SK-N-SH (cell line): ENCODE measurements at places on chromosomes 1 and 21.

- DNase-seq = no peak
These were observed 114.8 kb downstream of the DNAH14 start for GRCh38 chr1:225044258-225044657.

GRCh38 chr21:38486706-38487105 is 11.6 kb downstream of the ERG start:
- DNase-seq = no peak

GRCh38 chr1:98458511-98459485 is 202.7 kb upstream of the SNX7 start:
- DNase-seq = no peak

DNA sequence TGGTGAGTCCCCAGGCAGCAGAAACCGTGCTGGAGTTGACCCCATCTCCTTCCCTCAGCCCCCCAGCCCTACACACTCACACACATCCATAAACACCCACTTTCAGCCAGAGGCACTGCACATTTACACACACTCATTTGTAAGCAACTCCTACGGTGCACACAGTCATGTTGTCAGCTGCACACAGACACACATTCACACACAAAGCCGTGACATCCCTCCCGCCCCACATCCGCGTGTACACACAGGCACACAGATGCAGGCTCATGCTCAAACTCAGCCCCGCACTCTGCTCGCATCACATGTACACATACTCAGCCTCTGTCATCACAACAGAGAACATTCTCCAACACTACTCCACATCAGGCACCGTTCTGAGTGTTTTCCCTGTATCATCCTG is 47.6 kb downstream of the LACTBL1 start:
- no peak for DNase-seq

GRCh38 chr1:164861632-164862031 is 302.6 kb downstream of the PBX1 start:
- no peak for DNase-seq

- DNase-seq = peak; percentile 42
These were observed 42.5 kb downstream of the CNST start for GRCh38 chr1:246608616-246609376.

DNA sequence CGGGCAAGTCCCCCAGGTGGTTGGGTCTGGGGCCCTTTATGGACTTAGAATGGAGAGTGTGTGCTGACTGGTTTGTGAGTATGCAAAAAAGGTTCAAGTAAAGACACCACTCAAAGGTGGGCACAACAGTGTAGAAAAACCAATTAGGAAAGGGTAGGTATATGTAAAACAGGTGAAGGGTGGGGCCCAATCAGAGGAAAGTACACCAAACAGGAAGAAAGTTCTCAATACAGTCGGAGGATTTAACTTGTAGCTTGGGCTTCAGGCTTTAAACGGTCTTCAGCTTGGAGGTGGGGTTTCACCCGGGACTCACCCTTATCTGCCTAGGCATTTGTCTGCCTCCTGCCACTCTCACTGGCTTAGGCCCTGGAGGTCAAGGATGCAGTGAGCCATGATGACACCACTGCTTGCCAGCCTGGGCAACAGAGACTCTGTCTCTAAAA is 6.8 kb upstream of the PUM1 start:
- DNase-seq = no peak

DNA sequence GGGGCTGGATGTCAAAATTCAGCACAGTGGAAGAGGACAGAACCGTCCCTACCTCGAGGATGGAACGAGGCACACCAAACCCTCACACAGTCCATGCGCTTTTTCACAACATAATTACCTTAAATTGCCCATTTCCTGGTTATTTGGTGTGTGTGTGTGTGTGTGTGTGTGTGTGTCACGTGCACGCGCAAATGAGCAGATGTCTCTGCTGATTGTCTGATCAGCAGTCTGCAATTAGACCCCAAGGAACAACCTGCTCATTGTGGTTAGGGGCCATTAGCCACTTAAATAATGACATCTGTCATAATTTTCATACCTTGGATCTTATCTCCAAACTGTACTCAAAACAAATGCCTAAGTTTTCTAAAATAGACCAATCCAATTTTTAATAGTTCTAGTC is 23.2 kb downstream of the AVPR1B start:
- DNase-seq = no peak

- DNase-seq = no peak
These were observed 4.3 kb upstream of the CELA2A start for GRCh38 chr1:15452216-15452615.

DNA sequence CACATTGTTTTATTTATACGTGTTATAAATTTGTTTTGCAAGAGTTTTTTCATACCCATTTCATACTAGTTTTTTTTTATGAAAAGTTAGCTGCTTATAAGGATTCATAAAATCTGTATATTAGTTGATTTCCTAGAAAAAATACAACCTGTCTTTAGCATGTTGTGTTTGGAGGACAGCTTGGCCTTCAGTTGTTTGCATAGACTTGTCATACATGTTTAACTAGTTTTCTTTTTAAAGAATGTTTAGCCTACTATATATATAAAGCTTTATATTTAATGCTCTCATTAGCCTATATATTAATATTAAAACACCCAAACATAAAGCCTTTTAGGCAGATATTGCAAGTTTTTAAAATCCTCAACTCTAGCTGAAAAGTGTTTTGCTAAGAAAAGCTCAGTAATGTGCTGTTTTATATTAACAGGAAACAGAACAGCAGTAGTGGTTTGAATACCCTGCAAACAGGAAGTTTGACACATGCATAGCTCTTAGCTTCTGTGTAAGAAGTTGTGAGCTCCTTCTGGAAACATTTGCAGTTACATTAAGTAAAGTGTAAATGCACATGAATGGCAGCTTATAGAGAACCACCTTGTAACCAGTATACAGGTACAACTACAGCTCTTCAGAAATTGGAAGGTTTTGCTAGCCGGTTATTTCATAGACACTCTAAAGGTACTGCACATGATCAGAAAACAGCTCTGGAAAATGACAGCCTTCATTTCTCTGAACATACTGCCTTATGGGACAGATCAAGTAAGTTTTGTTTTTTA is at the start of gene PRKACB:
PRKACB (plus strand) TSS at position 476 of the 770 bp plus-strand sequence; CDS start at position 567, 91 bp downstream.
- DNase-seq = no peak

DNA sequence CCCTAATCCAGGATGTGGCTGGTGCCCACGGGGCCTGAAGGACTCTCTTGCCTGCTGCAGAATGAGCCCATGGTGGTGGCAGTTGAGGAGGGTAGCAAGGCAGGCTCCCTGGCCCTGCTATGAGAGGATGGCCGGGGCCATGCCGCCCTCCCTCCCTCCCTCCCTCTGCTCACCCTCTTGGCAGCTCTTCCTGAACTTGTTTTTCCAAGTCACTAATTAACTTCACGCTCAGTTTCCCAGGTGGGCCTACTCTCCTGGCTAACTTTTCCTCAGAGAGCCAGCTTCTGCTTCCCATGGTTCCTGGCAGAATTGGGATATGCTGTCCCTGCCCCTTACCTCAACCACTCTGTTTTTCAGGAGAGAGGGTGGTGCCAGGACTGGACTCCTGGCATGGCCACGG is 10.2 kb downstream of the KCNC4 start:
- no peak for DNase-seq

GRCh38 chr21:43851593-43851992 is 13.4 kb upstream of the AGPAT3 start:
- DNase-seq = no peak

- DNase-seq = no peak
These were observed 56.6 kb downstream of the MAB21L3 start for GRCh38 chr1:116167625-116168276.

DNA sequence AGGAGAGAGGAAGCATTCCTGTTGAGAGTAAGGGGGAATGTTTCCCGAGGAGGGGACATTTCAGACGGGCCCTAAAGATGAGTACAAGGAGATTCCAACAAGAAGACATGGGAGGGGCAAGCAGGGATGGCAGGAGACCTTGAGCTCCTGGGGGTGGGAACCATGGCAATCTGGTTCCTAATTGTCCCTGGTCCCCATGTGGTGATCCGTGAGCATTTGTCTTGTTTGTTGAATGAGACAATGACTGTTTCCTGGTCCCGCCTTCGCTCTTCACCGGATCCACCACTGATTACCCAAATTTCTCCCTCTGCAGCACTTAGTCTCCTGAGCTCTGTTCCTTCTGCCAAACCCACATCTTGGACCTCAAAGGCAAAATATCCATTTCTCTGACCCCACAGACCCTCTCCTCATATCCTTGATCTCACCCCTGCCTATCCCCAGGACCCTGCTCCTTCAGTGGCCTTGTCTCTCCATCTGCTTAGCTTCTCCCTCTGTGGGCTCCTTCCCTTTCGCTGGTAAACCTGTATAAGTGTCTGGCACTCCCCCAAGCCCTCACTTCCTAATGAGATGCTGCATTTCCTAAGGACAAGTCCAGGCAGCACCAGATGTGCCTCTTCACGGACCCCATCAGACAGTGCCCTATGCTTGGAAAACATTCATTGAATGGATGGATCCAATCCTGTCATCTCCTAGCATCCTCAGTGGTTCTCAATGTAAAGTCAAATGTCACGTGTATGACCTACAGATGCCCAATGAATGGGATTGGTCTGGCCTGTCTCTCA is 8.3 kb upstream of the CSF1 start:
- no peak for DNase-seq

GRCh38 chr1:229058729-229059128 is 212.2 kb upstream of the RAB4A start:
- DNase-seq = peak; percentile 81

DNA sequence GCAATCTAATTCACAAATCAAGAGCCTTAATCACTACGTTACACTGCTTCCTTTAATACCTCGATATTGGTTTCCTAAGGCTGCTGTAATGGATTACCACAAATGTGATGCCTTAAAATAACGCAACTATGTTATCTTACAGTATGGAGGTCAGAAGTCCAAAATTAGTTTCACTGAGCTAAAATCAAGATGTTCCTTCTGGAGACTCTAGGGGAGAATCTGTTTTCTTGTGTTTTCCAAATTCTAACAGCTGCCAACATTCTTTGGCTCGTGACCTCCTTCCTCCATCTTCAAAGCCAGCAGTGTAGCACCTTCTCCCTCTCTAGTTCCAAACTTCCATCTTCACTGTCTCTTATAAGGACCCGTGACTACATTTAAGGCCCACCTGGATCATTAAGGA is 335.0 kb upstream of the NFIA start:
- DNase-seq = no peak

GRCh38 chr21:31599013-31599412 is 60.5 kb upstream of the SOD1 start:
- no peak for DNase-seq

DNA sequence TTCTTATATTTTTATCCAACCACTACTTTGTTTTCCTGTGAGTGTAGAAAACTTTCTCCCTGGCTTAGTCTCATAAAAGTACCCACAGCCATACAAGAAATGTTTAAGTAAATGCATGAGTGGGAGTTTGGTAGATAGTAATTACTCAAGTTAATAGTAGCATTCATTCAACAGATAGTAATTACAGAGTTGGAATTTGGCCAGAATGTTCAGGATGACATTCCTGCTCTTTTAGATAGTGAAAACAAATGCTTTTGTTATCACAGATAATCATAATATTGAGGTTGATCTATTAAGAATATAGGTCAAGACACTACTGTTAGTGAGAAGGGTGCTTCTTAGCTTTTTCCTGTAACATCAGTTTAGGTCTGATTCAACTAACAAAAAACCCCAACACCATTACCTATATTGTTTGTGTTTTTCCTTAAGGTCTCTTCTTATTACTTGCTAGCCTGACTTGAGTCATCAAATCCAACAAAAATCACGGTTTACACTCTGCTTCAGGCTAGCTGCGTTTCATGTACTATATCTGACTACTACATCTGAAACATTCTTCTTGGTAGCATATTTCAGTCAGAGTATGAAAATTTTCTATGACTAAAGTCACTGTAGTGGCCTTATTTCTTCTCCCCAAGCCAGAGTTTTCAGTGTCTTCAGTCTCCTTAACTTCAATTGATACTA is 163.7 kb downstream of the HS2ST1 start:
- no peak for DNase-seq

DNA sequence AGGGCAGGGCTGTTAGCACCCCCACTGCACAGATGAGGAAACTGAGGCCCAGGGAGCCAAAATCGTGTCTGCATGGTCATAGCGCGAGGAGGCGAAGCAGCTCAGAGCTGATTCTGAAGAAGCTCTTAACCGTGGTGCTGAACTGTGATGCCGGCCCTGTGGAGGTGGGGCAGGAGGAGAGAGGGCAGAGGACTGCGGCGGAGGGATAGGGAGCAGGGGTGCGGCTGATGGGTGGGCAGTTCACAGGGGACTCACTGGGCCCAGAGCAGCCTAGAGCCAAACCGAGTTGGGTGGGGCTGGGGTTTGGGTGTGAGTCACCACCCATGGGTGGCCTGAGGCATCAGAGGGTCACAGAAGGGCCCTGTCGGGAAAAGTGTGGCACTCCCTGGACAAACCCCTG is 74.7 kb downstream of the RAP1GAP start:
- no peak for DNase-seq

GRCh38 chr21:35645991-35646390 is 414.3 kb downstream of the SETD4 start:
- DNase-seq = no peak

DNA sequence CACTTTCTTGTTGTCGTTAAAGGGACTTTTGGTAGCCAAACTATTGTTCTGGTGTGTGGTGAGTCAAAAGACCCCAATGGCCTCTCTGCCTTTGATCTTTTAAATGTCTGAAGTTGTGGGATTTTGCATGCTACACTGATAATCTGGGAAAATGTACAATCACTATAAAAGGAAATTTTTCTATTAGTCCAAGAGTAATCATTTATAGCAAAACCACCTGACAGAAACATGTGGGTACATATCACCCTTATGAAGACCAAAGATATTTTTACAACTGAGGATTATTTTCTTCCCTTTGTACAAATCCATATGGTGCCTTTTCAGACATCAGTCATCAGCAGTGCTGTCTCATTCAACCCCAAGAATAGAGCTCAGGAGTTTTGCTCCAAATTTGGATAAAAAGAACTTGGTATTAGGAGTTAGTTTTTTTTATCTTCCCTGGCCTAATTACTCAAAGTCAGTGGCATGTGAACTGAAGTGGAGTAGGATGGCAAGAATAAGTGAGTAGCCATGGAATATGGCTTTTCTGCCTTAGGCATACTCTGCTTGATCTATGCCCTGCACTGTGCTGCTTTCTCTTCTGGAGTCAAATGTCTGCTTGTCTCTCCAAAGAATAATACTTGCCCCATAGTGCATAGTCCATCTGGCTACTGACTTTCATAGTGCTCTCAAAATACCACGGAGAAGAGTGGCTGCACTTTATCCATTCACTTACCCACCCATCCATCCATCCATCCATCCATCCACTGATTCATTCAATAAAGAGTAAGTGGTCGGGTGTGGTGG is 13.5 kb downstream of the GREM2 start:
- no peak for DNase-seq
